ENCODE measurements at places on chromosomes 2 and 18.
A peak's percentile ranks its signal among the peaks of the same experiment; 100 is the strongest.

- DNase-seq, result no peak
Measured at GRCh38 chr2:1222056-1222455, 191.2 kb upstream of the TPO start.

GRCh38 chr2:8304821-8305766 lies 376.8 kb upstream of the ID2 start:
- DNase-seq, result peak; percentile 32

- DNase-seq, result no peak
Measured at GRCh38 chr2:113173542-113174375, at the start of gene PSD4. Gene PSD4 (plus strand): TSS chr2:113173971. CDS start chr2:113182457, 8,486 bp downstream.

DNA sequence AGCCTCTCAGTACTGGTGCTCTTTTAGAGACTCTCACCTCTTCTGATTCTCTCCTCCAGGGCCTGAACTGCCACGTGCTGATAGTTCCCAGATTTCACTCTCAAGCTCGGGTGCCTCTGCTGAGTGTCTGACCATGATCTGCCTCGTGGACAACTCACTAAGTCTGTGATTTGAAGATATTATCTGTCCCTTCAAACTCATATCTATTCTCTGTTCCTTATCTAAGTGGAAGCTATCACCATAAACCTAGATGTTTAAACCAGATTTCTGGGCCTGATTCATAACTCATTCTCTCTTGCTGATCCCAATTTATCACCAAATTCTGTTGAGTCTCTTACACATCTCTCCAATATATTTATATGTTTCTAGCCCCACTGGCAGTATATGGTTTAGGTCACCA lies 29.9 kb upstream of the KIDINS220 start:
- DNase-seq, result no peak

- DNase-seq, result no peak
Measured at GRCh38 chr2:12579018-12579417, 137.7 kb upstream of the TRIB2 start.

DNA sequence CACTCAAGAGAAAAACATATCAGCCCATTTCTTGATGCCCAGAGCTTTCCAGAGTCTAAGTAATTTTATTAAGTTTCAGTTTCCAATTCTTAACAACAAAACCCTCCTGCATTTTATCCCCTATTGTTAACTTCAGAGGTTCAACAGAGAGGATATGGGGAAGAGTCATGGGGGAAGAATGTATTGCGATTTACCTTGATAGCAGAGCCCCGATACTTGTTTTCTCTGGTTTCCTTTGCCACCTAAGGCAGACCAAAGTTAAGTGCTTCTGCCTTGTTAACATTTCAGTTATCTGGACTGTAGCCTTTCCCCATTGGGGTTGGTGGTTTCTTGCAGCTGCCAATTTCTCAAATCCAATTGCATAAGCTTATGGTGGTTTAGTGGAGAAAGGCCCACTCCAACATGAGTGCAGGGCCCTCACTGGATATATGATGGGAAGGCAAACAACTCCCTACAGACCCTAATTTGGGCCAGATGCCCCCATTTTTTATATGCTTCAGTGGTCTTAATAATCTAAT lies 82.0 kb upstream of the ITGB6 start:
- DNase-seq, result no peak

GRCh38 chr18:55584201-55584600 lies 3.8 kb downstream of the TCF4 start:
- DNase-seq, result no peak

DNA sequence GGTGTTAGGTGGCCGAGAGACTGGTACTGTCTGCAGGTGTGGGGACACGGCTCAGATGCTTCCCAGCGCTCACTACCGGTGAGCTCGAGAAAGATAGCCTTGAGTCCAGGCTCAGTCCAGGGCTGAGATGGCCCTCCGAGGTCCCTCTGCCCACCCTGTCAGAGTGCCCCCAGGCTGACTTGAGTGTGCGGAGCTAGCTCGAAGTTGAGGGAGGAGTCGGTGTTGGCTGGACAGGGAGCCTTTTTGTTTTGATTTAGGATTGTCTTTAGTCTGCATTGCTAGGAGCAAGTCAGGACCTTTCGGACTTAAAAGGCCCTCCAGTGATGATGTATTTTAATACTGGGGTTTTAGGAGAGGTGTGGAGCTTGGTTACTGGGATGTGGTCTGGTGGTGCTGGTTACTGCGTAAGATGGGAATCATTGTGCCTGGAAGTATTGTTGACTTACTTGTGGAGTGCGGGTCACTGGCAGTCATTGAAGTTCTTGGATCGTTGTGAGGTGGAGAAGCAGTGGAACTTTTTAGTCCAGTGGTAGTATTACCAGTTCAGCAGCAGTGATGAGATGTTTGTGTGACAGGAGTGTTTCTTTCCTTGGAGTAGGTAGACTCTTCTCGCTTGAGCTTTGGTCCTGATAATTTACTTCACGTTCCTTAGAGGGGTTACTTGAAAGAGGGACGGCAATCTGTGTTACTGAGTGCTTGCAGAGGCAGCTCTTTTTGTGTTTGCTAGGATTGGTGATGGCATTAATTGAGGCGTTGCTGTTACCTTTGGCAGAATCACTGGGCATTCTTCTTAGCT lies 633 bp downstream of the KIAA1328 start:
- DNase-seq, result no peak

- no peak for DNase-seq
Measured at GRCh38 chr2:233270366-233270765, 18.9 kb downstream of the ATG16L1 start.

DNA sequence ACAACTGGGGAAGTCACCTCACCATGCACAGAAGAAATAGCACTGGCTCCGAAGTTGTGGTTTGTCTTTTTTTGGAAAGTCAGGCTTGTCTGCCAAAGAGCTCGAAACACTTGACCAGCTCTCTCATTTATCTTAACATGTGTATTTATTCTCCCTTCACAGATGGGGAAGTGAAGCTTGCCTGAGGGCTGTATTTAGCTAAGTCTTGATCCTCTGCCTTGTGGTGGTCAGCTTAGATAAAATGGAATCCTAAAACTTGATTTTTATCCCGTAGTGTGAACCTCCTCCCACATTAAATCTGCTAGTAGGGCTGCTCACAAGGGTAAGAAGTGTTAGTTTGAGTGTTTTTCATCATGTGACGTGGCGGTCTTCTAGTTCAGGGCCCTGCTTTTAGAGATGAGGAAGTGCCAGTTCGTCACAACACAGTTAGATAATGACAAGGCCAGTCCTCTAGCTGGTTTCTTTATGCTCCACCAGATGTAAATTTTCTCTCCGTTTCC lies 89.7 kb downstream of the TMEM247 start:
- DNase-seq, result no peak

- no peak for DNase-seq
Measured at GRCh38 chr2:222255090-222255489, 43.7 kb downstream of the PAX3 start.

DNA sequence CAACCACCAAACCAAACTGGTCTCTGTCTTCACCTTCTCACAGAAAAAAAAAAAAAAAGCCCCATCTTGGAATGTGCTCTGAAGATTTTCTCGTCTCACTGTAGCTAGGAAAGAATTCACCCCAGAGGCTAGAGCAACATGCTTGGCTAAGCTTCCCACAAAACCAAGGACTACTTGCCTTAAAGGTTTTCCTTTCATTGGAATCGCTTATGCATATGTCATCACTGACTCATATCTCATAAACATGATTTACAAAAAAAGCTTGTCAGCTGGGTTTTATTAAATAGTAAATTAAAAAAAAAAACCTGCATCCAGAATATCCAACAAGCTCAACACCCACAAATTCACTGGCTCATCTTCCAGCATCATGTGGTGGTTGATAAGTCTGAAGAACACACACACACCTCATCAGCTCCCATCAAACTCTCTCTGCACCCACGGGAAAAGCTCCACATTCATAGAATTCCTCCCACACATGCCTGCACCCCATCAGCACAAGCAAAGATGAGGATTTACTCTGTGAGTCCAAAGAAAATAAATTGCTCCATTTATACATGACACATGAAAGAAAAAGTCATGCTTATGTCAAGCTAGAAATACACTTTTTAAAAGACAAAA lies 182.0 kb upstream of the TRIB2 start:
- no peak for DNase-seq

GRCh38 chr2:29729401-29729800 lies 192.0 kb downstream of the ALK start:
- DNase-seq, result no peak

- DNase-seq, result no peak
Measured at GRCh38 chr2:197356136-197356535, 45.6 kb upstream of the ANKRD44 start.

DNA sequence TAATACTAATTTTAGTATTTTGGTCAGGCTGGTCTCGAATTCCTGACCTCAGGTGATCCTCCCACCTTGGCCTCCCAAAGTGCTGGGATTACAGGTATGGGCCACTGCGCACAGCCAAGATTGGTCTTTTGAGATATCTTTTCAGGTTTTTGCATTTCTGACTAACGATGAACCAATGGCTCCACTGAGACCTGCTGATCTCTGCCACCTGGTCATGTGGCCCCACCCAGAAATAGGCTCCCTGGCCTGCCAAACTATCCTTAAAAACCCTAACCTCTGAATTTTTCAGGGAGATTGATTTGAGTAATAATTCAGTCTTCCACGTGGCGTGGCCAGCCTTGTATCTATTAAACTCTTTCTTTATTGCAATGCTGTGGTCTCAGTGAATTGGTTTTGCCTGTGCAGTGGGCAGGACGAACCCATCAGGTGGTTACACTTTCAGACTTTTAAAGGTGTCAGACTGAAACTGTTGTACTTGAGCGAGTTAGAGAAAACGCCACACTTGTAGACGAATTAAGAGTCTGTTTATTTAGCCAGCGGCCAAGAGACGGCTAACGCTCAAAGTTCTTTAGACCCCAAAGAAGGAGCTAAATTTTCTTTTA lies 85.8 kb upstream of the MSH6 start:
- no peak for DNase-seq

- DNase-seq, result no peak
Measured at GRCh38 chr18:44779753-44780292, 99.1 kb downstream of the SETBP1 start.

GRCh38 chr2:147469471-147469870 lies 375.4 kb upstream of the ACVR2A start:
- DNase-seq, result no peak

DNA sequence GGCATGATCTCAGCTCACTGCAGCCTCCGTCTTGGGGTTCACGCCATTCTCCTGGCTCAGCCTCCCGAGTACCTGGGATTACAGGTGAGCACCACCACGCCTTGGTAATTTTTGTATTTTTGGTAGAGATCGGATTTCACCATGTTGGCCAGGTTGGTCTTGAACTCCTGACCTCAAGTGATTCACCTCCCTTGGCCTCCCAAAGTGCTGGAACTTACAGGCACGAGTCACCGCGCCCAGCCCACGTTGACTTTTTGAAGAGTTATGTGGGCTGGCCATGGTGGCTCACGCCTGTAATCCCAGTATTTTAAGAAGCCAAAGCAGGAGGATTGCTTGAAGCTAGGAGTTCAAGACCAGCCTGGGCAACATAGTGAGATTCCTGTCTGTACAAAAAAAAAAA lies 20.8 kb downstream of the CCL20 start:
- DNase-seq, result no peak

- DNase-seq, result no peak
Measured at GRCh38 chr2:60710707-60711106, 45.4 kb upstream of the PAPOLG start.

- DNase-seq, result no peak
Measured at GRCh38 chr18:8052237-8052701, 485.2 kb downstream of the PTPRM start.

DNA sequence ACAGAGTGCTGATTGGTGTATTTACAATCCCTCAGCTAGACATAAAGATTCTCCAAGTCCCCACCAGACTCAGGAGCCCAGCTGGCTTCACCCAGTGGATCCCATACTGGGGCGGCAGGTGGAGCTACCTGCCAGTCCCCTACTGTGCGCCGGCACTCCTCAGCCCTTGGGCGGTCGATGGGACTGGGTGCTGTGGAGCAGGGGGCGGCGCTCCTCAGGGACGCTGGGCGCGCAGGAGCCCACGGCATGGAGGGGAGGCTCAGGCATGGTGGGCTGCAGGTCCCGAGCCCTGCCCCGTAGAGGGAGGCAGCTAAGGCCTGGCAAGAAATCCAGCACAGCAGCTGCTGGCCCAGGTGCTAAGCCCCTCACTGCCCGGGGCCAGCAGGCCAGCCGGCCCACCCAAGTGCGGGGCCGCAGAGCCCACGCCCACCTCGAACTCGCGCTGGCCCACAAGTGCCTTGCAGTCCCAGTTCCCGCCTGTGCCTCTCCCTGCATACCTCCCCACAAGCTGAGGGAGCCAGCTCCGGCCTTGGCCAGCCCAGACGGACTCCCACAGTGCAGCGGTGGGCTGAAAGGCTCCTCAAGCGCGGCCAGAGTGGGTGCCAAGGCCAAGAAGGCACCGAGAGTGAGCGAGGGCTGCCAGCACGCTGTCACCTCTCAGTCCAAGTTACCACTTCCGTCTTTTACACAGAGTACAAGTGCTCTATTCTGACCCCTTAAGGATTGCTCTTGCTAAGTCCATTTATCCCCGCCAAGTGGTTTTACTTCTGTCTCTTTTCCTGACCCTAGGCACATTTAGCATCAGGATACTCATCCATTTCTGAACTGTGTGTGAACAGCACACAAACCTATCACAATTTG lies 1.7 kb upstream of the RPE start:
- no peak for DNase-seq

GRCh38 chr2:109611467-109612095 lies 2.2 kb downstream of the SEPTIN10 start:
- DNase-seq, result no peak

DNA sequence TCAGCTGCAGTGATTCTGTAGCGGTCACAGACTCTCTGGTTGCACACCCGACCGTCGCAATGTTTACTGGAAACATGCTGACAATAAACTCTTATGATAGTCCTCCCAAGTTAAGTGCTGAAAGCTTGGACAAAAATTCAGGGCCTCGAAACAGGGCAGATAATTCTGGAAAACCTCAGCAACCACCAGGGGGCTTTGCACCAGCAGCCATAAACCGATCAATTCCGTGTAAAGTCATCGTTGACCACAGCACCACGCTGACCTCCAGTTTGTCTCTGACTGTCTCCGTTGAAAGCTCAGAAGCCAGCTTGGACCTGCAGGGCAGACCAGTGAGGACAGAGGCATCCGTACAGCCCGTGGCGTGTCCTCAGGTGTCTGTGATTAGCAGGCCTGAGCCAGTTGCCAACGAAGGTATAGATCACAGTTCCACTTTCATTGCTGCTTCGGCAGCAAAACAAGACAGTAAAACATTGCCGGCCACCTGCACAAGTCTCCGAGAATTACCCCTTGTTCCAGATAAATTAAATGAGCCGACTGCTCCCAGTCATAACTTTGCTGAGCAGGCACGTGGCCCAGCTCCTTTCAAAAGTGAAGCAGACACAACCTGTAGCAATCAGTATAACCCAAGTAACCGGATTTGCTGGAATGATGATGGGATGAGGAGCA lies 166.1 kb downstream of the ASXL3 start:
- no peak for DNase-seq

DNA sequence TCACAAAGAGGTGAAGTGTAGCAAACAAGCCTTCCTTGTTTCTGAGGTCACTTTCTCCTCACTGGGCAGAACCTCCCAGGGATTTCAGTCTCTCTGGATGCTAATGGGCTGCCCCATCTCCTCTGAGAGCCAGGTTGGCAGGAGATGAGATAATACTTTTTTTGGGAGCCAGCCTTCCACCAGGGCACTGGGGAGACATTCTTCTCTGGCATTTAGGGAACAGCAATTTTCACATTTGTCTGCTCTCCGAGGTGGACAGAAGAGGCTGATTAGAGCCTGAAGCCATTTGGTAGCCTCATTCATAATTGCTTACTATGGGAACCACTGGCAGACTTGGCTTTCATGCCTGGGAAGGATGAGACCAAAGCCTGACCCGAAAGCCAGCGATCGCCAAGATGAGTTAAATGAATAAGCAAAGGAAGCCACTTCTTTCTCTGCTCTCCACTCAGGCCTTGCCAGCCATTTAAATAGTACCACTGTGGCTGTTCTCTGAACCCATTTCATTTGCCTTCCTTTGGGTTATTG lies 70.1 kb downstream of the NRP2 start:
- DNase-seq, result no peak

- no peak for DNase-seq
Measured at GRCh38 chr2:9637330-9637729, 6.5 kb upstream of the YWHAQ start.

All from right atrium auricular region (tissue), 2 donors.